ENCODE measurements at places on chromosomes 4 and X. TPM values are rescaled to one million over a fixed set of nuclear protein-coding genes. Genes with fewer than 3 reads are reported as not detected.

The RXFP1 gene
- total RNA-seq = not detected

The BMX gene
- total RNA-seq = not detected

The SPACA5B gene
- not detected for total RNA-seq

The PTPN13 gene
- 43.5 TPM for total RNA-seq

The FAT4 gene
- 18.5 TPM for total RNA-seq

The PNMA5 gene
- total RNA-seq = not detected

The SOD3 gene
- total RNA-seq = 0.65 TPM

The ADAM29 gene
- total RNA-seq = not detected

The EGFL6 gene
- under 0.01 TPM for total RNA-seq

The GABRA4 gene
- not detected for total RNA-seq

The SMIM43 gene
- total RNA-seq = not detected

The GABRQ gene
- under 0.01 TPM for total RNA-seq

The PPP1R3F gene
- 9.5 TPM for total RNA-seq

The DOK7 gene
- total RNA-seq = 8.6 TPM

The TAF7L gene
- total RNA-seq = under 0.01 TPM

The HERC5 gene
- 0.33 TPM for total RNA-seq

The CACNA1F gene
- not detected for total RNA-seq

The SPANXN4 gene
- total RNA-seq = not detected

The VCX3A gene
- total RNA-seq = not detected

The CT47B1 gene
- not detected for total RNA-seq

The NMU gene
- total RNA-seq = 3.0 TPM

The PQBP1 gene
- 70.9 TPM for total RNA-seq

The AKAP14 gene
- total RNA-seq = not detected

The REELD1 gene
- total RNA-seq = not detected

The ABLIM2 gene
- 10.9 TPM for total RNA-seq

The RBM46 gene
- 0.81 TPM for total RNA-seq

The HTN1 gene
- total RNA-seq = not detected

The AVPR2 gene
- not detected for total RNA-seq

The CT45A2 gene
- not detected for total RNA-seq

The PLAC8 gene
- 0.98 TPM for total RNA-seq

The RHOXF1 gene
- not detected for total RNA-seq

The HPSE gene
- 1.3 TPM for total RNA-seq

The PF4V1 gene
- not detected for total RNA-seq

The PCDH19 gene
- 0.13 TPM for total RNA-seq

The TMEM154 gene
- 5.5 TPM for total RNA-seq

The ADGRL3 gene
- 1.4 TPM for total RNA-seq

The MUC7 gene
- not detected for total RNA-seq

The CEP135 gene
- total RNA-seq = 3.4 TPM

The SMIM10 gene
- 5.5 TPM for total RNA-seq

The NXF3 gene
- not detected for total RNA-seq

The GAGE12F gene
- not detected for total RNA-seq

The SLBP gene
- 78.3 TPM for total RNA-seq
